ENCODE measurements at places on chromosomes 3 and 15.

DNA sequence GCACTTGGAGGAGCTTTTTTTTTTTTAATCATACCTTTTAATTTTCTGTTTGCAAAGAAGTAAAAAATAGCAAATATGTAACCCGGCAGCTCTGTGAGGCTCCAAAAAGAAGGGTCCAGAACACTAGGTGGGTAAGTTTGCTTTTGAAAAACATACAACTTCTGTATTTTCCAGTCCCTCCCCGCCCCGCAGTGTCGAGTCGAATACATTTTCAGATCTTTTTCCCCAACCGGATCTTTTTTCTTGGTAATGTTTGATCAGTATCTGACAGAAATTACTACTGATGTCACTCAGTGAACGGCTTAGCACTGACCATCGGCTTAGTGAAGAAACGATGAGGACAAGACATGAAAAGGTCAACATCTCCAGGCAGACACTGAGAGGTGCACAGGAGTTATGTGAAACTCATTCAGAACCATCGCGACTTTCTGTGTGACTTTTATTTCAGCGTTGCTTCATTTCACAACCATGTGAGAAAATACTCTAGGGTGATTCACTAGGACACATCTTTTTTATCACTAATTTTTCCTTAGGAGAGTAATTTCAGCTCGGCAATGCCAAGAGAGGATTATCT, 11.0 kb downstream of the ISL2 start:
- DNase-seq, result no peak

DNA sequence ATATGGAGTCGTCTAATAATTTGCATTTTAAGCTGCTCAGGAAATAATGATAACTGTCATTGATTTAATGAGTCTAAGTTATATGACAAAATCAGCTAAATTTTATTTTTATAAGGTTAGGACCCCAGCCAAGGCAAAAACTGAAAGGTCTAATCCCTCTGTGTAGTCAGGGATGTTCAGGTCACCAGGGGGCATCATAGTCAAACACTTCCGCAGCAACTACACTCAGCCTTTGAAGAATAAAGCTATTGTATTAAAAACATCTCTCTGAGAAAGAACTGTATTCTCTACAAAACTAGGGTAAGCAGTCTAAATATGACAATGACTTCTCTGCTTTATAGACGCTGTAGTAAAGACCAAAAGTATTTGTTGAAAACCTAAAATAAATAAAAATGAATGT, 15.0 kb downstream of the INTS14 start:
- DNase-seq, result no peak

DNA sequence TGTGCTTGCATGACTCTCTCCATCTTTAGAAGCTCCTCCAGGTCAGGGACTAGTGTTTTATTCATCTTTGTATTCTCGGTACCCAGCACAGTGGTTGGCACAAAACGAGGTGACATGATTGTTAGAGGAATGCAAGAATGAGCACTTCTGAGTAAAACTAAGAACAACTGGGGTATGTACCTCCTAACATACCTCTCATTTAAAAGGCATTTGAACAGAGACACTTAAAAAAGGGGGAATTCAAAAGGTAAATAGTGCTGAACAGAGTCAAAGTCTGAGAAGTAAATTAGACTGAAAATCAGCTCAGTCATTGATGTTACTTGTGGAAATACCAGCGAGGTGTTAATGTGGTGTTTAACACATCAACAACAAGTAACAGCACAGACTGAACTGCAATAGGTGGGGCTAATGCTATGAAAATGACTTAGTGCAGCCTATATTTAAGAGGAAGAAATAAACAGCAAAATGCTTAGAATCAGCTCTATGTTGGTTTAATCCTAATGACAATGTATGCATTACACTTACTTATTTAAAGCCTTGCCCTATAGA, 102.4 kb downstream of the TMCO5A start:
- no peak for DNase-seq

DNA sequence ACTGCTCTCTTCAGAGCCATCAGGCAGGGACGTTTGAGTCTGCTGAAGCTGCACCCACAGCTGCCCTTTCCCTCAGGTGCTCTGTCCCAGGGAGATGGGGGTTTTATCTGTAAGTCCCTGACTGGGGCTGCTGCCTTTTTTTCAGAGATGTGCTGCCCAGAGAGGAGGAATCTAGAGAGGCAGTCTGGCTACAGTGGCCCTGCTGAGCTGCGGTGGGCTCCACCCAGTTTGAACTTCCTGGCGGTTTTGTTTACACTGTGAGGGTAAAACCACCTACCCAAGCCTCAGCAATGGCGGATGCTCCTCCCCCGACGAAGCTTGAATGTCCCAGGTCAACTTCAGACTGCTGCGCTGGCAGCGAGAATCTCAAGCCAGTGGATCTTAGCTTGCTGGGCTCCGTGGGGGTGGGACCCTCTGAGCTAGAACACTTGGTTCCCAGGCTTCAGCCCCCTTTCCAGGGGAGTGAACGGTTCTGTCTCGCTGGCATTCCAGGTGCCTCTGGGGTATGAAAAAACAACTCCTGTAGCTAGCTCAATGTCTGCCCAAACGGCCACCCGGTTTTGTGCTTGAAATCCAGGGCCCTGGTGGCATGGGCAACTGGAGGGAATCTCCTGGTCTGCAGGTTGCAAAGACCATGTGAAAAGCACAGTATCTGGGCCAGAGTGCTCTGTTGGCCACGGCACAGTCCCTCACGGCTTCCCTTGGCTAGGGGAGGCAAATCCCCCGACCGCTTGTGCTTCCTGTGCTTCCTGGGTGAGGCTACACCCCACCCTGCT, 21.1 kb upstream of the ST6GAL1 start:
- DNase-seq, result no peak

DNA sequence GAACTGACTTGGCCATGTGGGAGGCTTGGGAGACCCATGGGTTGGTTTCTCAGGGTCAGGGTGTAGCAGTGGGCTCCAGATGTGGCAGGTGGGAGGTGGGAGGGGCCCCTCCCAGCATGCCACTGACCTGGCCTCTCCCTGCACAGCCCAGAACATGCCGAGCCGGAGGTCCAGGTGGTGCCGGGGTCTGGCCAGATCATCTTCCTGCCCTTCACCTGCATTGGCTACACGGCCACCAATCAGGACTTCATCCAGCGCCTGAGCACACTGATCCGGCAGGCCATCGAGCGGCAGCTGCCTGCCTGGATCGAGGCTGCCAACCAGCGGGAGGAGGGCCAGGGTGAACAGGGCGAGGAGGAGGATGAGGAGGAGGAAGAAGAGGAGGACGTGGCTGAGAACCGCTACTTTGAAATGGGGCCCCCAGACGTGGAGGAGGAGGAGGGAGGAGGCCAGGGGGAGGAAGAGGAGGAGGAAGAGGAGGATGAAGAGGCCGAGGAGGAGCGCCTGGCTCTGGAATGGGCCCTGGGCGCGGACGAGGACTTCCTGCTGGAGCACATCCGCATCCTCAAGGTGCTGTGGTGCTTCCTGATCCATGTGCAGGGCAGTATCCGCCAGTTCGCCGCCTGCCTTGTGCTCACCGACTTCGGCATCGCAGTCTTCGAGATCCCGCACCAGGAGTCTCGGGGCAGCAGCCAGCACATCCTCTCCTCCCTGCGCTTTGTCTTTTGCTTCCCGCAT, 7.9 kb upstream of the STAB1 start:
- no peak for DNase-seq

DNA sequence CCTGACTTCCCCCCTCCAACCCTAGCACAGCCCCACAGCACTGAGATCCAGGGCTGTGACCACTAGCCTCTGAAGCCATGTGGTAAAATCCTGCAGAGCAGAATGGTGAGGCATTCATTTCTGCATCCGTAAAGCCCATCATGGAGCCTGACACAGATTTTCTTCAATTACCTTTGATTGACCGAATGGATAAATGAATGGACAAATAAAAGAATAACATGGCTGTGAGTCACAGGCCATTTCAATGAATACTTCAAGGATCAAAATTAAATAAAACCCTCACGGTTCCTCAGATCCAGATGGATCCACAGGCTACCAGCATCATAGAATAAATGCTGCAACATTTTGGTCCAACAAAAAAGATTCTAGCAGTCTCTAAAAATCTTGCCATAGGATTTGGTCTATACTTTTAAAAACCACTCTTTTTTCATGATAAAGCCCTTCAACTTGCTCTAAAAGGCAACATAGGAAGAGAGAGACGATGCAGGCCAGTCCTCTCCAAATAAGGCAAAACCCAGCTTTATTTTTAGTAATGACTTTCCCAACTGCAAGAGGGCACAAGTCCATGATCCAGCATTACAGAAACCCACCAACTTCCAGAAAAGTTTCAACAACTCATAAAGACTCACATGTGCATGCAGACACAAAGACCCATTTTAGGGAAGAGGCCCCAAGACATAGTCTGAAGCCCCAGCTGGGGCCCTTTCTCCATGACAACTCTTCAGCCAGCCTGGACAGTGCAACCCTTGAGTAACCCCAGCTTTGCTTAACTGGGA, 52.4 kb upstream of the MRPS22 start:
- no peak for DNase-seq

- DNase-seq, result no peak
These were observed 225.3 kb upstream of the EPHA3 start for GRCh38 chr3:88882121-88882520.

DNA sequence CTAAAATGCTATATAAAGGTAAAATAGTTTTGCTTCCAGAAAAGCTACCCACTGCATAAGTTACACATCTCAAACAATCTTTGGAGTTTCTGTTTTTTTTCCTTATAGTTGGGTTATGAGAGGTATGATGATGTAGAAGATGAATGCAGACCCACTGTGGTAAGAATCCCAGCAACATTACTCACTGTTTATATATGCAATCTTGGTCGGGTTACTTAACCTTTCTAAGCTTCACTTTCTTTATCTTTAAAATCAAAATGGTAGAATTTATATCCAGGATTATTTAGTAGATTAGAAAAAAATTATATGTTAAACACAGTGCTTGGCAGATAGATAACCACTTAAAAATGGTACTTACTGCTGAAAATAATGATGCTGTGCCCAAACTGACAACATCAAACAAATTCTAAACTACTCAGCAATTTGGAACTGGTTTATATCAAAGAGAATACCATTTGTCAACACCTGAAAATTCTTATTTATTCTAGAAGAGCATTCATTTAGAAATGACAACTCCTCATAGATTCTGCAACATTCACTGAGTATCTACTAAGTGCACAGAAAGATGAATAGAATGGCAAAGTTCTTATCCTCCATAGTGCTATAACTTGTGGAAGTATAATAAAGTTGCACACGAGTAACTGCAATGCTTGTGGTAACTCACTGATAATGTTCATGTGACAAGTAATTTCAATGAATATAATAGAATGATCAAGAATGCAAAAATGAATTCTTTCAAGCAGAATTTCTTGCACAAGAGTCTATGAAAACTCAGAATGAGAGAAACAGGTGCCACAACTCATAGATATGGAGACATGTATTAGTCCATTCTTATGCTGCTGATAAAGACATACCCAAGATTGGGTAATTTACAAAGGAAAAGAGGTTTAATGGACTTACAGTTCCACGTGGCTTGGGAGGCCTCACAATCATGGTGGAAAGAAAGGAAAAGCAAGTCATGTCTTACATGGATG, 129.0 kb upstream of the SLC7A14 start:
- DNase-seq, result no peak

DNA sequence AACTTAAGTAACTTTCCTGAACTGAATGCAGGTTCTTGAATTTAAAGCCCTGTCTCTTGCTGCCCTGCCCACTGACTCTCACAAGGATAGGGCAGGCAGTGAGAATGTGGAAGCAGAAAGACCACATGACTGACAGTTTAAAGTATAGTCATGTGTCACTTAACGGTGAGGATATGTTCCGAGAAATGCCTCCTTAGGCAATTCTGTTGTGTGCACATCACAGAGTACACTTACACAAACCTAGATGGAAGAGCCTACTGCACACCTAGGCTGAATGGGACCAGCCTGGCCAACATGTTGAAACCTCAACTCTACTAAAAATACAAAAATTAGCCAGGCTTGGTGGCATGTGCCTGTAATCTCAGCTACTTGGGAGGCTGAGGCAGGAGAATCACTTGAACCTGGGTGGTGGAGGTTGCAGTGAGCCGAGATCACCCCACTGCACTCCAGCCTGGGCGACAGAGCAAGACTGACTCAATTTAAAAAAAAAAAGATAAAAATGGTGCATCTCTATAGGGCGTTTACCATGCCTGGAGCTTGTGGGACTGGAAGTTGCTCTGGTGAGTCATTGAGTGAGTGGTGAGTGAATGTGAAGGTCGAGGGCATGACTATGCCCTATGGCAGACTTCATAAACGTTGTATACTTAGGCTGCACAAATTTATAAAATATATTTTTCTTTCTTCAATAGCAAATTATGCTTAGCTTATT, 18.9 kb upstream of the COPG1 start:
- DNase-seq, result no peak

- no peak for DNase-seq
These were observed 1.3 kb downstream of the SCAANT1 start for GRCh38 chr3:63910891-63911290.

GRCh38 chr3:14166877-14167603, 11.4 kb downstream of the XPC start:
- DNase-seq, result no peak

DNA sequence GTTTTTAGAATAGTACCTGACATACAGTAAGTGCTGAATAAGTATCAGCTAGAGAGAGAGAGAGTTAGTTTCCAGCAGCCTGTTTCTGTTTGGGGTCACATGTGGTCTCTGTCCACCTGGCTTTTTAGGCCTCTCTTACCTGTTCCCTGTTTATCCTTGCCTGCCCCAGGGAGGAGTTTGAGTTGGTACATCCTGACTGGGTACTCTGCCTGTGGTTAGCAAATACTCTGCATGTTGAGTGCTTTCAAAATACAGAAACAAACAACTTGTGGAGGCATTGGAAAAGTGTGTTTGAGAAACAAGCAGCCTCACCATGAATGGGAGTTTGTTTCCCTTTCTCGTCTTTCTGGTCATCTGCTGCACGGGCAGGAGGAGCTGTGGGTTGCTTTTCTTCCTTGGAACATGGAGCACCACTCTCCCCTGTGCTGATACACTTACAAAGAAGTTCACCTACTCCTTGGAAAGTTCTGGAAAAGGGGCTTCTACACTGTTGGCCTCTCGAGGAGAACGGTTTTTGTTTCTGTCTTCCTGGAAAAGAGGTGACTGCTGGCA, 166.1 kb downstream of the PGPEP1L start:
- DNase-seq, result no peak

GRCh38 chr15:63800241-63800640, 33.5 kb downstream of the HERC1 start:
- no peak for DNase-seq

GRCh38 chr3:138938056-138938876, 8.7 kb downstream of the FOXL2 start:
- DNase-seq, result no peak

DNA sequence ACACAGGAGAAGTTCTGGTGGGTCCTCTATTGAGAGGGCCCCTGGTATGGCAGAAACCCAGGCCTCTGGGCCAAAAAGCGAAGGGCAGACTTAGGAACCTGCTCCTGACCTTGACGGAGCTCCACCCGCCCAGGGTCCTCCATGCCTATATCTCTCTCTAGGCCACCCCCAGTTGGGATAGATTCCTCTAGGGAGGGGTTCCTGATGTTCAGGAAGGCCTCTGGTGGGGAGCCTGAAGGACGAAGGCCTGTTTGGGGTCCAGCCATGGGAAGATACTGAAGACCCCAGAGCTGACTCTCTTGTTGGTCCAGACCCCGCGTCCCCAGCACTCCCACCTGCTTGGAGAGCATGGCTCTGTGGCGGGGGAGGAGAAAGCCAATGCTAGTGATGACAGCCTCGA, 104.2 kb downstream of the CORO2B start:
- DNase-seq, result no peak
